Naive thymus-derived CD8-positive, alpha-beta T cell (primary cell): ENCODE measurements at places on chromosomes 11 and 22. TPM values are rescaled to one million over a fixed set of nuclear protein-coding genes. Genes with fewer than 3 reads are reported as not detected.

The OR52R1 gene
- total RNA-seq: not detected

The CCDC116 gene
- total RNA-seq: 0.34 TPM

The MS4A8 gene
- total RNA-seq: not detected

The TEX54 gene
- total RNA-seq: 0.88 TPM

The ISX gene
- total RNA-seq: not detected

The SART1 gene
- 81.9 TPM for total RNA-seq

The RIMBP3C gene
- 3.5 TPM for total RNA-seq

The SPDYC gene
- total RNA-seq: not detected

The OR5A1 gene
- not detected for total RNA-seq

The ABCC8 gene
- total RNA-seq: not detected

The HEPHL1 gene
- not detected for total RNA-seq

The GALNT18 gene
- total RNA-seq: not detected

The ATG2A gene
- total RNA-seq: 39.5 TPM

The C22orf31 gene
- not detected for total RNA-seq

DNA sequence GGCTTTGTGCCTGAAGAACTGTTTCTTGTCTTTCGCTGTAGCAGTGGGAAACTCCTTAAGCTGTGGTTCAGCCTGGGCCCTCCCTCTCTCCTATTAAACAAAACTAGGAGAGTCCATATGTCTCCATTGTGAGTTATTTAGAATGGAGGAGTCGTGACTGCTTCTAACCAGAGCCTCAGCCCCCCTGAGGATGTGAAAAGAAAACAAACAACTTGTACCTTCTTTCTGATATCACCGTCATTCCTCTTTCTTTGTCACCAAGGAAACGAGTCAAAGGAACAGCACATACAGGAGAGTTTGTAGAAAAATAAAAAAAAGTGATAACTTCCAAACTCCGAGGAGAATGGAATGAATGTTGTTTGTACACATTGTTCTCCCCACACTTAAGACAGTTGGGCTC lies 11.6 kb upstream of the EXT2 start:
- H3K4me3 ChIP-seq: no peak overlapping the region
- no peak overlapping the region for H3K27ac ChIP-seq
- H3K27me3 ChIP-seq: no peaks in the 10 kb centered on the region
- H3K36me3 ChIP-seq: peaks cover 31% of the 10 kb centered on the region
- no peak for DNase-seq

DNA sequence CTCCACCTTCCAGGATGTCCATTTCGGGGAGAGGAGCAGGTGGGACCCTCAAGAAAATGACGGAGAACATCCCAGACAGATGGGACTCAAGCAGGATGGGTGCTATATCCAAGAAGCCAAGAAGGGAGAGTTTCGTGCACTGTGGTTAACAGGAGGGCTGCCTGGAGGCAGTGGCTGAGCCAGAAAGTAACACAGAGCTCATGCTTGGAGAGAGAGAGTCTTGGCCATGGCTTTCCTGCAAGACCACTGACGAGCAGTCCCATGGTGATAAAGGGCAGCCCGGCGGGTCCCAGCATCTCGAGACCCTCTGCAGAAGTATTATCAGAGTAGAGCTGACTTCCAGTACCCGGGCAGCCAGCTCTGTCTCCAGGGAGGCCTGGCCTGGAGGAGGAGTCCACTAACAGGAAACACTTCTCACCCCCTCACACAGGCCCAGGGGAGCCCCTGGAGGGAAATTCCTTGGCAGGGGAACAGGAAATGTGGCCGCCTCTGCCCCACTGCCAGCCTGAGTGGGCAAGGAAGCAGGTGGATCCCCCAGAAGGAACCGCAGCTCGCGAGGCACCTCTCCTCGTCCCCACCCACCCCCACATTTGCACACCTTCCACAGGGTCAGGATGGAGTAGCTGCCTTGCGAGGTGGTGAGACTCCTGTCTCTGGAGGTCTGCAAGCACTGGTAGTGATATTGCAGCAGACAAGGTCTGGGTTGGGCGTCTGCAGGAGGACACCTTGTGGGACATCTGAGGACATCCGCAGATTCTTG lies 32.2 kb downstream of the CYTH4 start:
- no peak for DNase-seq
- H3K27ac ChIP-seq: peak overlapping the region; percentile 82
- peaks cover 65% of the 10 kb centered on the region for H3K4me1 ChIP-seq
- H3K27me3 ChIP-seq: no peaks in the 10 kb centered on the region

DNA sequence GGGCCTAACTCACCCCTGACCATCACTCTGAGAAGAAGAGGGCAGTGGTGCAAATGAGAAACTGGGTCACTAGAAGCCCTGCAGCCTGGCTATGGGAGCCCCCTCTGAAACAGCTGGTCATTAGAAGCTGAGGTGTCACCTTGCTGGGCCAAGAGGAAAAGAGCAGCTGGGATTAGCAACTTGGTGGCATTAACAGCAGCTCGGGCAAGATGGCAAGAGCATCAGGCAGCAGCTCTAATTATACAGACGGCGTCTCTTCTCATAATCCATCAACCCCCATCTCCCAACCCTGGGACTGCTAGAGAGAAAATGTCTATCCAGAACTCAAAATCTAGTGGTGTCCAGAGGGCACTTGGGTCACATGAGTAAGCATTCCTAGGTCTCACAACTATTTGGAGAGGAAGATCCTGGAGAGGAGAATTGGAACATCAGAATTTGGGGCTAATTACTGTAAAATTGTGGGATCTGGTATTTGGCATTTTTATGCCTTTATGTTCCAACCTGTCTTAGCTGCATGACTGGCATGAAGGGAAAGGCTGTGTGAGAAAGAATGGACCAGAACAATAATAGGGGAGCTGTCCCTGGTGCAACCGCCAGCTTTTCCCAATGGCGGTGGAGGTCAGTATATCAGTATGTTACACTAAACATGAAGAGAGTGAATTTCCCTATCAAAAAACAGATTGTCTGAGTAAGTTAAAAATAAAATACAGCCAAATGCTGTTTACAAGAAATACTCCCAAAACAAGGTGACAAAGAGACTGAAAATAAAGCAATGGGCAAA lies 7.6 kb upstream of the LMO1 start:
- no peaks in the 10 kb centered on the region for H3K4me1 ChIP-seq
- peaks cover 43% of the 10 kb centered on the region for H3K27me3 ChIP-seq
- no peaks in the 10 kb centered on the region for H3K36me3 ChIP-seq
- DNase-seq: no peak
- H3K4me3 ChIP-seq: no peak overlapping the region

- no peaks in the 10 kb centered on the region for H3K27me3 ChIP-seq
- peaks cover 10% of the 10 kb centered on the region for H3K36me3 ChIP-seq
- peaks cover 11% of the 10 kb centered on the region for H3K4me1 ChIP-seq
- no peak for DNase-seq
- no peak overlapping the region for H3K4me3 ChIP-seq
Measured at GRCh38 chr22:20141186-20142077, 9.4 kb downstream of the CCDC188 start.

- no peaks in the 10 kb centered on the region for H3K27me3 ChIP-seq
- H3K4me1 ChIP-seq: no peaks in the 10 kb centered on the region
- no peak overlapping the region for H3K4me3 ChIP-seq
Measured at GRCh38 chr11:19879307-19880087, 166.9 kb downstream of the NAV2 start.

- no peak overlapping the region for H3K4me3 ChIP-seq
- H3K36me3 ChIP-seq: no peaks in the 10 kb centered on the region
- H3K4me1 ChIP-seq: no peaks in the 10 kb centered on the region
- DNase-seq: no peak
- peaks cover 31% of the 10 kb centered on the region for H3K27me3 ChIP-seq
Measured at GRCh38 chr11:120354068-120354467, 17.9 kb downstream of the ARHGEF12 start.

- H3K4me1 ChIP-seq: peaks cover 15% of the 10 kb centered on the region
- H3K36me3 ChIP-seq: peaks cover 5% of the 10 kb centered on the region
- peak overlapping the region; percentile 99 for H3K27ac ChIP-seq
- DNase-seq: peak; percentile 36
- H3K4me3 ChIP-seq: peak overlapping the region; percentile 65
Measured at GRCh38 chr11:119065369-119065768, 2.2 kb upstream of the VPS11 start.

- H3K36me3 ChIP-seq: no peaks in the 10 kb centered on the region
- DNase-seq: no peak
- H3K4me3 ChIP-seq: no peak overlapping the region
Measured at GRCh38 chr11:111598559-111598958, 3.7 kb upstream of the SIK2 start.

DNA sequence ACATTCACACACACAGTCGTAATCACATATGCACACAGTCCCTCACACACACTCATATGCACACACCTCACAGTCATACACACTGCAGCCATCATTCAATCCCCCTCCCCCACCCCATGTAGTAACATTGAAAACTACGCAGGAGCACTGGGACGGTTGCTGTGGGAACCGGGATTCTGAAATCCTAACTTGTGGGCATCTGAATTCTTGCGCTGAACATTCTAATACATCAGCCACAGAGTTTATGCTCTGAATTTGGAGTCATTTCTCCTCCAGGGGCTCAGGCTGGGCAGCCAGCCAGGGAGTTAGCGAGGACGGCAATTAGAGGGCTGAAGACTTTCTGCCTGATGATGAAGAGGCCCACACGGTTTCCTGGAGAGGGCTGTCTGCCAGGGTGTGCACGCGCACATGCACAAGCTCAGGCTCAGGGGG lies 32.7 kb downstream of the CD6 start:
- H3K27ac ChIP-seq: peak overlapping the region; percentile 94
- H3K36me3 ChIP-seq: peaks cover 73% of the 10 kb centered on the region
- H3K4me1 ChIP-seq: peaks cover 77% of the 10 kb centered on the region
- peak; percentile 43 for DNase-seq

GRCh38 chr11:9760193-9760575 lies 96.3 kb downstream of the SWAP70 start:
- H3K4me1 ChIP-seq: peaks cover 42% of the 10 kb centered on the region
- no peaks in the 10 kb centered on the region for H3K36me3 ChIP-seq
- no peaks in the 10 kb centered on the region for H3K27me3 ChIP-seq
- no peak overlapping the region for H3K4me3 ChIP-seq
- H3K27ac ChIP-seq: no peak overlapping the region

- peak overlapping the region; percentile 35 for H3K27ac ChIP-seq
- no peak for DNase-seq
- H3K4me1 ChIP-seq: peaks cover 6% of the 10 kb centered on the region
- H3K36me3 ChIP-seq: peaks cover 2% of the 10 kb centered on the region
- peaks cover 70% of the 10 kb centered on the region for H3K27me3 ChIP-seq
- H3K4me3 ChIP-seq: no peak overlapping the region
Measured at GRCh38 chr22:19022755-19023154, 86.7 kb upstream of the PRODH start.

DNA sequence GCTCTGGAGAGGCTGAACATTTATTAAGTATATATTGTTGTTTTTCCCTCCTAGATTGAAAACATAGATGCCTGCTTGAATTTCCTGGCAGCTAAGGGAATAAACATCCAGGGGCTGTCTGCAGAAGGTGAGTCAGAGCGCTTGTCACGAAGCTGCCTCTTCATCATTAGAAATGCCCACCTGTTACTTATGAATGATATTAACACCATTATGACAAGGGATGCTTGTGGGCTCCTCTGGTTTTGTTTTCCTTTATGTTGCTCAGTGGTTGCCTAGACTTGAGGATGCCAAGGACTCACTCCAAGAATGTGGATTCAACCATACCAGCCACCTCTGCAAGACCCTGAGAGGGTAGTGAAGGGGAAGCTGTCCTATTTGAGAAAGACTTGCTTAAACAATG lies 156.2 kb downstream of the NAV2 start:
- no peaks in the 10 kb centered on the region for H3K4me1 ChIP-seq
- H3K27ac ChIP-seq: no peak overlapping the region
- H3K36me3 ChIP-seq: no peaks in the 10 kb centered on the region
- H3K4me3 ChIP-seq: no peak overlapping the region

GRCh38 chr11:76206327-76207081 lies at the start of gene WNT11:
Gene WNT11 (minus strand): TSS chr11:76206502. CDS start chr11:76206407, 95 bp downstream.
- no peaks in the 10 kb centered on the region for H3K36me3 ChIP-seq
- no peak for DNase-seq
- peak within 1 kb of the TSS; percentile 74 for H3K4me3 ChIP-seq
- H3K4me1 ChIP-seq: peaks cover 1% of the 10 kb centered on the region
- H3K27ac ChIP-seq: no peak within 1 kb of the TSS
- peaks cover 28% of the 10 kb centered on the region for H3K27me3 ChIP-seq

DNA sequence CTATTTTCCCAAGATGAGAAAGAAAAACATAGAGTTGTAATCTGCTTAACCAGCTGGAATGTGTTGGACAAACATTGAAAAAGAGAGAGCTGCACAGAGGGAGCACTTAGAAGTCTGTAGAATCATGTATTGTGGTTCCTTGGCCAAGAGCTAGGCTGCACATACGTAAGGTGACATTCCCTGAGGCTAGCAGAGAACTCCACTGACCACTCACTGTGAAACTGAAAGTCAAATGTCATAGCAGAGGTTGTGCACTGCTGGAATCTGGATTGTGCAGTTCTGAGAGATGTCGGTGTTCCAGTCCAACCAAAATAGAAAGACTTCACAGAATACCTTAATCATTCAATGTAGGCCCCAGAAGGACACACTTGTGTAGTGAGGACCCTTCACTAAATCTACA lies 772.8 kb upstream of the RAG2 start:
- no peak overlapping the region for H3K4me3 ChIP-seq
- DNase-seq: no peak
- no peaks in the 10 kb centered on the region for H3K27me3 ChIP-seq

DNA sequence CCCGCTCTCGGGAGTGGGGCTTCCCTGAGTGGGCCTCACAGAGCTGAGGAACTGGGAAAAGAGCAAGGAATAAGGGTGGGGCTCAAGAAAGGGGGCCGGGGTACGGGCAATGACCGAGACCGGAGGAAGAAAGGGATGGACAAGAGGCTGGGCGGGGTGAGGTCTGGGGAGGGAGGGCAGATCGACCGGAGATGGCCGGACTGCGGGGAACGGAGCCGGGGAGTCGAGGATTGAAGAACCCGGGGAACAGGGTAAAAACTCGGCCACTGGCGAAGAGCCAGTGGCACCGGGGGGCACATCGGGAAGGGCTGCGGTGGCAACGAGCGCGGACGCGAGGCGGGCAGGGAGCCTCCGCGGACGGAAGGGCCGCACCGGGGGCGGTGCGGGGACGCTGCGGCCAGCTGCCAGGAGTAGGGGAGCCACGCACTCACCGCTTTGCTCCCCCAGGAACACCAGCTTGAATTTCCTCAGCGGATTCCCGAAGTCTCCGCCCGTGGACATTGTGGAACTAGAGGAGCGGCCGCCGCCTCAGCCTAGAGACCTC lies 667 bp downstream of the RAB6A start:
- H3K4me3 ChIP-seq: peak overlapping the region; percentile 96
- no peaks in the 10 kb centered on the region for H3K36me3 ChIP-seq
- H3K4me1 ChIP-seq: peaks cover 41% of the 10 kb centered on the region
- peak overlapping the region; percentile 92 for H3K27ac ChIP-seq

DNA sequence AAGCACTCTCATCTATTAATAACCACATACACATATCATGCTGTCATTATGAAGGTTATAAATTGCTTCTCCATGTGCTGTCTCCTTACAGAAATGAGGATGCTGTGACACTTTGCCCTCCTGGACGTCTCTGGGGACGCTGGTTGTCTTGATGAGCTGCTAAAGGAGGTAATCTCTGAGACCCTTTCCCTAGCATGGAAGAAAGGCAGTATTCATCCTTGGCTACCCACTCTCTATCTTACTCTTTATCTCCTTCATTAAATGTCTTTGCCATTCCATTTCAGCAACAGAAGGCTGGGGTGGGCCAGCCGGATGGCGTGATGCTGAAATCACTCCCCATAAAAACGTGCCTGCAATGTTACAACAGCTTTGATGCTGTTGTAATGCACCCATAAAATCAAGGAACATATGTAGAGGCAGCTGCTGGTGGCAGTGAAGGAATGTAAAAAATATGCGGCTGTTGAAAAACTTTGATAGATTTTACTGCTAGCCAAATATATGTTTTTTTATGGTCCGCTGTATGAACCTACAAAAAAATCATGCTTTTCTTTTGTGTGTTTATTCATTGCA lies 715.1 kb upstream of the API5 start:
- H3K36me3 ChIP-seq: no peaks in the 10 kb centered on the region
- no peak for DNase-seq
- no peaks in the 10 kb centered on the region for H3K4me1 ChIP-seq
- H3K4me3 ChIP-seq: no peak overlapping the region
